Activated B cell treated with CpG ODN at 0.5 μM for 24 hours (primary cell): ENCODE measurements at places on chromosomes 1 and 21.
A peak's percentile ranks its signal among the peaks of the same experiment; 100 is the strongest.

DNA sequence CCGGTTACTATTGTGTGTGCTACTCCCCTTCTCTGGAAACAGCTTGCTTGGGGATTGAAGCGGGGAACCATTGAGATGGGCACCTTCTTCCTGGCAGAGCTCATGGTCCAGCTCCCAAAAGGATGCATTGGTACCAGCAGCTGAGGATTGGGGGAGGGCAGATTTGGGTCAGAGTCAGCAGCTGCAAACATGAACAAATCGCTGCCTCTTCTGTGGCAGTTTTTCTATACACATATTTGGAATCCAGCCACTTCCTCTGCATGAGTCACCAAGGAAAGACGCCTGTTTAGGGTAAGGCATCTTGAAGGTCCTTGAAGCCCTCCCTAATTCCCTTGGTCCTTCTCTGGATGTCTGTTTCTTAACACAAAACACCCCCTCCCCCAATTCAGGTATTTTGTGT is 104.7 kb downstream of the DAB1 start:
- no peak for DNase-seq

DNA sequence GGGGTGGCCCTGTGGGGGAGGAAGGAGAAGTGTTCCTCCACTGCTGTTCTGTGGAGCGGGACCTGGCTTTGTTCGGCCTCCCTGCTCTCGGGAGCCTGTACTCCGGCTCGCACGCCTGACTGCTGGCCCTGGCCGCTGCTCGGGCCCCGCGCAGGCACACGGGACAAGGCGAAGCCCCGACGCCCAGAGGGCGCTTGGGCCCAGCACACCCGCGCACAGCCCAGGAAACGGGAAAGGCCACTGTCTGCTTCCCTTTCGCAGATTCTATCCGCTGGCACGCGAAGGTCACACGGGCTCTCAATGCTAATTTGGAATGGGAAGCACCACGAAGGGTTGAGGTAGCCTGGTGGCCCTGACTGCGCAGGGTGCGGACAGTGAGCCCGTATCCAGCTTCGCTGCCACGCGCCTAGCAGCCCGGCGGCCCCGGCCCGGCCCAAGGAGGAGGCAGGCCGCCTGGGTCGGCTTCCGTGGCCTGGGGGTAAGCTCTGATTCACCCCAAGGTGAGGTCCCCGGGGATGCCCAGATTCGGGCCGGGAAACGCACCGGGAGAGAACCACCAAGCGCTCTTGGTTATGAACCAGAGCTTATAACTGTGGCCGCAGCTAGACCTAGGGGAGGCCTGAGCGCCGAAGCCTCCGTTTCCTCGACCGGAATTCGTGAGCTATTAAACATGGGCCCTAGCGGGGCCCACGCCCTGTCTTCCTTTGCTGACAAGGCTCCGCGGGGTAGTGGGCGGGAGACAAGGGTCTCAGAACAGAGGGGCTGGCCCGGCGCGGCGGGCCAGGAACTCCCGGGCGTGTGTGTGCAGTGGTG is 19.7 kb upstream of the TBX15 start:
- DNase-seq: no peak

- DNase-seq: no peak
These were observed 29.8 kb upstream of the KIF21B start for GRCh38 chr1:201053155-201053860.

GRCh38 chr21:9838738-9839642 is 682.4 kb upstream of the TPTE start:
- no peak for DNase-seq

GRCh38 chr21:36246080-36246631 is 73.8 kb upstream of the MORC3 start:
- DNase-seq: no peak

- DNase-seq: no peak
These were observed 276.0 kb downstream of the TM2D1 start for GRCh38 chr1:61448914-61449313.

GRCh38 chr1:91781901-91782622 is 103.9 kb downstream of the TGFBR3 start:
- DNase-seq: no peak

DNA sequence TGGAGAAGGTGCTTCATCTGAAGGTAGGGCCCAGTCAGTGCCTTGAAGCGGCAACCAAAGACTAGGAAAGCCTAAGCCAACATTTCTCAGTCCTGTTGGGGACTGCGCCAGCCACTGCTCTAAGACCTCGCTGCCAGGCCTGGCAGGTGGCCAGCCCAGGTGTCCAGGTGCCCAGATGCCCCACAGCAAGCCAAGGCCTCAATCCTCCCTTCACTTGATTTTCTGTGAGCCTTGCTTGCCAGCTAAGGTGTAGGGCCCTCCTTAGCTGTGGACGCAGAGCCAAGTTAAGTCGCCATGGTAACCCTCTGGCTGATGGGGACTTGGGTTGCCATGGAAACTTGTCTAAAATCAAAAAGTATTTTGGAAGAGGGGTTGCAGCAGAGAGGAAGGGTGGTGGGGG is 135.0 kb downstream of the NAV1 start:
- no peak for DNase-seq

GRCh38 chr1:235954306-235955283 is 87.9 kb upstream of the LYST start:
- DNase-seq: peak; percentile 70

DNA sequence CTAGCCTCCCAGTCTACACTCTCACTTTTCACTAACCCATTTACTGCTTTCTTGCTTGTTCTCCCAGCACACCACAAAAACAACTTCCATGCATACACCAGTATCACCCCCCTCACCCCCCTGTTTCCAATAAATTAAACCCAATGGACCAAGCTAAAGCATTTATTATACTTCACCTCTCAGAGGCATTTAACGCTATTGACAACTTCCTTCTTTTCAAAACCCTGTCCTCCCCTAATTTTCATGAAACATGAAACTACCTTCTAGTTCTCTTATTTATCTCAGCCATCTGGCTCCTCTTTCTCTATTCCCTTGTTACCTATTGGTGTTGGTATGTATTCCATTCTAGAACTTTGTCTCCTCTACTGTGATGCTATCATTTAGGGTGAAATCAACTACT is 32.3 kb downstream of the PTPRC start:
- no peak for DNase-seq

GRCh38 chr1:36093929-36094328 is 5.2 kb downstream of the ADPRS start:
- no peak for DNase-seq

GRCh38 chr1:55380355-55380970 is 165.3 kb upstream of the USP24 start:
- DNase-seq: no peak

- DNase-seq: peak; percentile 25
These were observed 475.6 kb downstream of the LTN1 start for GRCh38 chr21:28516991-28517592.

DNA sequence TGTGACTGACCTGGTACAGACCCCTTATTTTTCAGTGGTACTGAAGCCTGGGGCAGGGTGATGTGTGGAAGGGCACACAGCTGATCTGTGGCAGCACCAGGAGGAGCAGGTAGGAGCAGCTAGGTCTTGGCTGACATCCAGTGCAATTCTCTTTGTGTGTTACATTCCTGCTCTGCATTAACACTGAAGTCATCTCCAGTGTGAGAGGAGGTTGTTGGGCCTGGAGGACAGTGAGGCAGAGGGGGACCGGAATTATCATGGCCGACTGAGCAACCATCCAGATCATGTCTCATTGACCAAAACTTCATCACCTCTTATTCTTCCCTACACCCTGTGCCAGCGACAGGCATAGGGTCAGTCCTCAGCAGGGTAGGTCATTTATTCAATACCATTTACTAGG is 1.5 kb downstream of the SLAMF8 start:
- no peak for DNase-seq

DNA sequence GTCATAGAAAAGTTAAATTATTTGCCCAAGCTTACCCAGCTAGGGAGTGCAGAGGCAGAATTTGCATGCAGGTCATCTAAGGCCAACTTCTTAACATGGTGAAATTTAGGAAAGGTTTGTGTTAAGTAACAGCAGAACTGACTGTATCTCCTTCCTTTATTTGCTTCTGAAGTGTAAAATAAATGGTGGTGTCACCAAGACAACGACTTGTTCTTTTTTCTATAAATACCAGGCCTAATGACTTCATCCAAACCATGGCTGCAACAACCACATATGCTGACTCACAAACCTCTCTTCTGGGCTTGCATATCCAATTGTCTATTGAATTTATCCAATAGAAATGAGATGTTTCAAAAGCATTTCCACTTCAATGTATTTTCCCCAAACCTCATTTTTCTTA is 19.1 kb downstream of the COL24A1 start:
- no peak for DNase-seq

GRCh38 chr21:41664881-41665765 is 101.7 kb downstream of the RIPK4 start:
- DNase-seq: no peak

- DNase-seq: no peak
These were observed 3.9 kb upstream of the ZBED6 start for GRCh38 chr1:203791498-203791897.

DNA sequence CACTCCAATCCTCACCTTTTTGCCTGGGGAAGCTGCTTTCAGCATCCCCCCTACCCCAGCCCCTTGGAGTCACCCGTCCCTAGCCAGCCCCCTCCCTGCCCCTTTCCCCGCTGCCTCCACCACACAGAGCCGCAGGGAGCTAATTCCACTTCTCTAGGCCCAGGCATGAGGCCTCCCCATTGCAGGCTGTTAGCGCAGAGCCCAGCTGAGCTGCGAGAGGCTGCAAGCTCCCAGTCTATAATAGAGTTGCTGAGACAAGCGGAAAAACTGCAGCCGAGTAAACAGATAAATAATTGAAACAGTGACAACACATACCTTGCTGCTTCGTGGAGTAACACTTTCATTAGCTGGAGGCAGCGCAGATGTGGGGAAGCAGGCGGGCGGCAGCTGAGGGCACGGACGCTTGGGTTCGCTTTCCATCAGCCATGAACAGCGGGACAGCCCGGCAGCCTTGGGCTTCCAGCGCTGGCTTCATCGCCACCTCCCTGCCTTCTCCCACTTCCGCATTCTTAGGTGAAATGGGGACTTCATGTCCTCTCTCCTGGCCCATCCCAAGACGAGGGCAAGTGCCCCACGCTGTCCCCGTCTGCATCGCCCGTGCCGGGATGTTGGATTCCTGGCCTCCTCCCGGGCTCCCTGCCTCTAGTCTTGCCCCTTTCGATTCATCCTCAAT is 183.3 kb downstream of the IGSF21 start:
- no peak for DNase-seq

- no peak for DNase-seq
These were observed 51.2 kb downstream of the KCNN3 start for GRCh38 chr1:154818911-154819310.

GRCh38 chr1:228089519-228090380 is 7.2 kb downstream of the ARF1 start:
- DNase-seq: peak; percentile 15

DNA sequence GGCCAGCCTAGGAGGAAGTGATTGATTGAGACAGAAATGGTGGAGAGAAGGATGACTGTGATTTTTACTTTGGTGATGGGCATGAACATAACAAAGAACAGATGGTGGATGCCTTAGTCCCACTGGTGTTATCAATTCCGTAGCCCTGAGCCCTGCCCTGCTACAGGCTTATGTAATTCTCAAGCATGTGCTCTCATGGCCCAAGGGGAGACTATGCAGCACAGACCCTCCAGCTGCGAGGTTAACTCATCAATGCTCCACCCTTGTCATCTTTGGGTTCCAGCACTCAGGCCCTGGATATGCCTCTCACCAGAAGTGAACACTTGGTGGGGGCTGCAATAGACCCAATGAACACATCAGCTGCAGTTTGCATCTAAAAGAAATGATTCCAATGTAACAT is 62.7 kb upstream of the LRRC8D start:
- no peak for DNase-seq

DNA sequence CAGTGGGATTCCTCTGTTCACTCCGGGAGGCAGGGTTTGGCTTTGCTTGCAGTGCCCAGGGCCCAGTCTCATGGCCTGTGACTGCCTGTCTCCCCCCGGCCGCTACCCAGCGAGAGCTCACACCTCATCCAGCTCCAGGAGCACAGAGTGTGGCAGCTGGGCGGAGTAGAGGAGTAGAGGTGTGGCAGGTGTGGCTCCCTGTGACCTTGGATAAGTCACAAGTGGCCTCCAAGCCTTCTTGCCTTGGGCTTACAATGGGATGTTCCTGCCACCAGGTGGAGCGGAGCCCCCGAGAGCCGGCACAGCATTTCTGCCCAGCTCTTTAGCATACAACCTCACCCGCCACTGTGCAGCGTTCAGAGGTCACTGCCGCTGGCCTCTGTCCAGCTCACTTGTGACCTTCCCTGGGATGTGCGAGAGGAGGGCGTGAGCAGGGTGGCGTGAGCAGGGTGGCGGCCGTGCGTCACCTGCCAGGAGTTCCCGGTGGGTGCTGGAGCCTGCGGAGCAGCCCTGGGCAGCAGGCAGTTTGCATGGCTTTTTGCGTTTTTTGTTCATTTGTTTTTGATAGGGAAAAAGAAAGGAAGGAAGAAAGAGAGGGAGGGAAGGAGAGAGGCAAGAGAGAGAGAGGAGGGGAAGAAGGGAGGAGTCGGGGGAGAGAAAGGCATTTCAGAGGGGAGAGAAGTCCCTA is 42.4 kb downstream of the CRYAA start:
- DNase-seq: no peak

DNA sequence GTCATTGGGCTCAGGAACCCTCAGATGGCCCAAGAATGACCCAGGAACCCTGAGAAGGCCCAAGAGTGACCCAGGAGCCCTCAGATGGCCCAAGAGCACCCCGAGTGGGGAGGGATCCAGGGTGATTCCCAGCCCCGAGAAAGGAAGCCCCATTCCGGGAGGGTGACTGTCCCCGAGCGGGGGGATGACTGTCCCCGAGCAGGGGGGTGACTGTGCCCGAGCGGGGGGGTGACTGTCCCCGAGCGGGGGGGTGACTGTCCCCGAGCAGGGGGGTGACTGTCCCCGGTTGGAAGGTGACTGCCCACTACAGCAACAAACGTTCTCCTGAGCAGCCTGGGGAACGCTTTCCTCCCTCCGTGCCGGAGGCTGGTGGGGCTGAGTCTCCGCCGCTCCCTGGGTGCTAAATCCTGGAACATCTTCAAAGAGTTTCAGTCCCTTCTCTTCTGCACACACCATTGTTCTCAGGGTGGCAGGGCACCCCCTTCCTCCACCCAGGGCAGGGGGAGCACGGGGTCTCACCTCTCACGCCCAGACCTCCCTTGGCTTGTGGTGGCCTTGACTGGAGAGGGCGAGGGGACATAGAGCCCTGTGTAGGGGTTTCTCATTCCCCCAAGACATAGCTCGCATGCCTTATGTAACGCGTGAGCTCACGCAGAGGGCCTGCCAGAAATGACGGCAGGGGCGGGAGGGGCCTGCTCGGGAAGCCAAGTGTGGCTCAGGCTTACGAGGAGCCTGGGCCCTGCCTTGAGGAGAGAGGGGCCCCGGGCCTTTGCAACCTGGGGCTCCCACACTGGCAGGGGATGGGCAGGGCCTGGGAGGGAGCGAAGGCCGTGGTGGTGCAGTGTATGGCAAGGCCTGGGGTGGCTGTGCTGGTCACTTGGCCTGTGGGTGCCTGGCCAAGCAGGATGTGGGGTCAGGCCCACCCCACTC is 14.3 kb upstream of the SKI start:
- no peak for DNase-seq

DNA sequence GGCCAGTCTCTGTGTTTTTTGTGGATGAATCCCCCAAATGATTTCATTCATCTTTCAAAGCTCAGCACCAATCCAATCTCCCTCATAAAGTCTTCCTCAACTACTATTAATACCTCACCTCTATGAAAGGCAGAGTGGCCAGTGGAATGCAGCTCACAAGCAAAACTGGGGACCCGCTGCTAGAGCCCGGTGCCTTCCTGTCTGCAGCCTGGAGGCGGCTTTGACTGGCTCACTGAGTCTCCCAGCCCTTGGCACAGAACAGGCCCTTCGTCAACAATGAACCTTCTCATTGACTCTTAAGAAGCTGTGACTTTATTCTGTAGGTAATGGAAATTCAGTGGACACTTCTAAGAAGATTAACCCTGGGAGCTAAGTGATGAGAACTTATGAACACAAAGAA is 86.8 kb upstream of the RAB4A start:
- no peak for DNase-seq
